Spinal cord (tissue), 10 donors: ENCODE measurements at places on chromosomes 5 and 9.

DNA sequence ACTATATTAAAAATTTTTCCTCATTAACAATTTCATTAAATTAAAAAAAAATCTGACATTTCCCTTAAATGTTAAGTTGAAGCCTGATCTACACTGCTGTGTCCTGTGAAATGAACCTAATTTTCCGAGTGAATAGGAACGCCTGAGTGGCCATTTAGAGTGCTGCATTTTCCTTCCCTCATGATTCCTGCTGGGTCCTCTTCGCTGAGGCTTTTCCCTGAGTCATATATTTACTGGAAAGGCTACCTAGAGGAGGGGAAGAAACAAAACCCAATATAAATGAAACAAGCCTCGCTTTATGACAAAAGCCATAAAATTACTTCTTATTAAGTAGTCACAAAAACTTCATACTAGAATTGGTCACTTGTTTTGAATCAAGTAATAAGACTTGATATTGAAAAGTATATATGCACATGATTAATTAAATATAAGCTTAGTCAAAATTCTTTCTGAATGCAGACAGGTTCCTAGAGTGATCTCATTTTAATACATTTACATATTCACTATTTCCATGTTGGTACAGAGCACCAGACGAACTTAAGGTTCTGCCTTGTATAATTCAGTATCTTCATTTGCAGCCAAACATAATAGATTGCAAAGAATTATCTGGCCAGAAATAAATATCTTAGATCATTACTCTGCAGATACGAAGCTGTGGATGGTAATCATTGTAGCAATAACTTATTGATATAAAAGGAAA lies 6.3 kb upstream of the ISCA1 start:
- DNase-seq = no peak

GRCh38 chr9:105393576-105394344 lies 54.1 kb upstream of the FSD1L start:
- no peak for DNase-seq

GRCh38 chr9:119310741-119311140 lies 58.5 kb downstream of the BRINP1 start:
- DNase-seq = no peak

GRCh38 chr9:5764130-5764868 lies 68.6 kb downstream of the ERMP1 start:
- no peak for DNase-seq

DNA sequence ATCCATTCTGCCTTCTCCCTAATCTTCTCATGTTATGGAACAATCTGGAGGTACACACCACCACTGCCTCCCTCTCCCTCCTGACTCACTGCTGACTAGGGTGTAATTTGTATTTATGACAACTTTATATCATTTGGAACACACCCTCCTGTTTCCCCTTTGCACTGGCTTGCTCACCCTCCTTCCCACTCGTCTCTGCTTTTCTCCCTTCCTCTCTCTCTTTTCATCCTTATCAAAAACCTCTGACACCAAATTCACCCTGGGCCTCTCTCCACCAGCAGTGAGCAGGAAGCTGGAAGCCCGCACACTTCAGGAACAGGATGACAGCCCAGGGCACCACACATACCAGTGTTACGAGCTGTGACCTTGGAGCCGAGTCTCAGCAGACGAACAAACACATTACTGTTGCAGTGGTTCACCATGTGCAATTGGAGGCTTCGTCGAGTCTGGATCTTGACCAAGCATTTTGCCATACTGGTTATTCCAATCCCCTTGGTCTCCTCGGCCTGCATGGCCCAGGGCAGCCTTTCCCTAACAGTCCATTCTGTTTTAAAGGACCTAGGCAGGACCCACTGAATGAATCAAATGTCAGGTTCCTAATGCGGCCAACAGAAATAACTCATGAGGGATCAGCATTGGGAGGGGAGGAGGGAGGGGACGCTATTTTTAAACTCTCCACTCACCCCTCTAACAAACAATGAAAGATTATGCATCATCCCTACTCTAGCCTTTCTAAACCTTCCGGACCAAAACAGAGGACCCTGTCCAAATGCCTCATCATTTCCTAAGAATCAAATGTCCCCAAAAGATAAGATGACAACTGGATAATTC lies 203.9 kb upstream of the RASEF start:
- DNase-seq = no peak

DNA sequence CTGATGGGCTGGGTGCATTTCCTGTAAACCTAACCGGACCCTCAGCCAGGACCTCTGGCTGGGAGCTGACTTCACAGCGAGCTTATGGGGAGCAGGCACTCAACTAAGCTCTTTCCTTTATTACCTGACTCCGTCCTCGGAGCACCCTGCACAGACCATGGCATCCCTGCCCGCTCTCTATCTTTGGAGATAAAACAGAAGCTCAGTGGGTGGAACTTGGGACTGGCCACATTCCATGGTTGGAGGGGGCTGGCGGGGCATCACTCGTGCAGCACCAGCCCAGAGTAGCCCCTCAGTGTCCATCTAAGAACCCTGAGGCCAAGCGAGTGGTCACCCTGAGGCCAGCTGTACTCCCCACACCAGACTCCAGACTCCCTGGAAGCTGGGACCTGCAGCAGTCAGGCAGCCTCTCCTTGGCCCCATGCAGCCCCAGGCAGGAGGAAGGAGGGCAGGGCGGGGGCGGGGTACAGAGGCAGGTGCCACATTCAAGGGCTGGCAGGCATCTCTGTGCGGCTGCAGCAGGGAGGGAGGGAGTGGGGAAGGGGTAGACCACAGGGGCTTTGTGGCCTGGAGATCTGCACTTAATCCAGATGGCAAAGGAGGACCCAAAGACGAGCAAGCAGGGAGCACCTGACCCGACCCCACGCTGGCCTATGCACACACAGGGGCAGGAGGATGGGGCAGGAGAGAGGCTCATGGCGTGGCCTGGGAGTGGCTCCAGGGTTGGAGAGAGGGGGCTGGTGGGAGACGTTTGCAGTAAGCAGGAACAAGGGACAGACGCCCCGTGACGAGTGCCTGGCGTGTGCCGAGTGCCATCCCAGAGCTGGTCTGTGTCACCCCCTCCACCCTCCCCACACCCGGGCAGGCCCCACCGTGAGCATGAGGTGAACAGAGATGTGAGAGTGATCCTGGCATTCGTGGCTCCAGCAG lies 26.1 kb downstream of the GLT6D1 start:
- DNase-seq = no peak

GRCh38 chr9:23686896-23687295 lies 139.1 kb downstream of the ELAVL2 start:
- no peak for DNase-seq

GRCh38 chr9:77725046-77725694 lies 77.0 kb upstream of the GNA14 start:
- peak; percentile 58 for DNase-seq

DNA sequence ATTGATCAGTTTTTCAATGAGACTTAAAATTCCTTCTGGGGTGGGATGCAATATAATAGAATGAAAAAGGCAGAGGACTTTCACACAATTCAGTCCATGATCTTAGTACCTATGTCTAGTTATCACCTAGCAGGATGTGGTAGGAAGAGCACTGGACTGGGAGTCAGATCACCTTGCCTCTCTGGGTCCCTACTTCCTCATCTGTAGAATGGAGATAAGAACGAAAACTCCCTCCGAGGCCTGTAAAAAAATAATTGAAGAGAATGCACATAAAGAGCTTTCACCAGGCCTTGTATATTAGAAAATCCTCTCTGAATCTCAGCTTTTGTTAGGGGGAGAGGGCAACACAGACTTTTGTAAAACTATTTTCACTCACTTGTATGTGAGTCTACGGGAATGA lies 681 bp upstream of the TMEFF1 start:
- DNase-seq = peak; percentile 9
